ENCODE measurements at places on chromosomes 3 and 15.
A peak's percentile ranks its signal among the peaks of the same experiment; 100 is the strongest.

DNA sequence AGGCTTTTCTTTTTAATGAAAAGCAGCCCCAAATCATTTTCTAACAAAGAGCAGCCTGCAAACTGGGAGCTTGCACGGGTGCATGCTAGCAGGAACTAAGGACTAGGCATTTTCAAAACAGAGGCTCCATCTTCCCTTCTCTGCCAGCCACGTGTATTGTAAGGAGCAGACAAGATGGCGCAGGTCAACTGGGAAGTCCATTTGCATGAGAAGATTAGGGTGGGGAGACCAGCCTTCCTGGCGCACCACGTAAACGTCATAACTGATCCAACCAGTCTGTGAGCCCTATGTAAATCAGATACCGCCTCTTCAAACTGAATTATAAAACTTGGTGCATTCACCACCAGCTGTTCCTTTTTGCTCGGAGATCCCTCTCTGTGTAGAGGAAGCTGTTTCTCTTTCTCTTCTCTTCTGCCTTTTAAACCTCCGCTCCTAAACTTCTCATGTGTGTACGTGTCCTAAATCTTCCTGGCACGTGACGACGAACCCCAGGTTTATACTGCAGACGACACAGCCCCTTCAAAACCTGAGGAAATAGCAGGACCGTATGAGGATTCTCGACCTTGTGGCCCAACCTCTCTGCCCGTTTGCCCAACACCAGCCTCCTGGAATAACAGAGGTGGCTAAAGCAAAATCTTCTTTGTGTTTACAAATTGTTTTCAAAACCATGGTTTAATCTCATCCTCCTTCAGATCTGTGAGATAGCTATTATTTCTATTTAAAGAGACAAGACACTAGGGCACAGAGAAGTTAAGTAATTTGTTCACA is 26.4 kb upstream of the SLC30A4 start:
- peak; percentile 28 for DNase-seq

- DNase-seq: no peak
Measured at GRCh38 chr3:12746419-12746818, 12.6 kb downstream of the TMEM40 start.

GRCh38 chr15:89904519-89904918 is 8.2 kb downstream of the ARPIN start:
- DNase-seq: no peak

GRCh38 chr3:171643033-171643432 is 167.2 kb downstream of the PLD1 start:
- no peak for DNase-seq

- no peak for DNase-seq
Measured at GRCh38 chr15:57902155-57902554, 163.4 kb downstream of the ALDH1A2 start.

GRCh38 chr15:91291673-91292072 is 191.6 kb downstream of the SV2B start:
- DNase-seq: peak; percentile 12

GRCh38 chr3:142215106-142215505 is 10.3 kb downstream of the GK5 start:
- DNase-seq: peak; percentile 53

GRCh38 chr3:124256599-124256998 is 264.7 kb upstream of the ROPN1 start:
- no peak for DNase-seq

DNA sequence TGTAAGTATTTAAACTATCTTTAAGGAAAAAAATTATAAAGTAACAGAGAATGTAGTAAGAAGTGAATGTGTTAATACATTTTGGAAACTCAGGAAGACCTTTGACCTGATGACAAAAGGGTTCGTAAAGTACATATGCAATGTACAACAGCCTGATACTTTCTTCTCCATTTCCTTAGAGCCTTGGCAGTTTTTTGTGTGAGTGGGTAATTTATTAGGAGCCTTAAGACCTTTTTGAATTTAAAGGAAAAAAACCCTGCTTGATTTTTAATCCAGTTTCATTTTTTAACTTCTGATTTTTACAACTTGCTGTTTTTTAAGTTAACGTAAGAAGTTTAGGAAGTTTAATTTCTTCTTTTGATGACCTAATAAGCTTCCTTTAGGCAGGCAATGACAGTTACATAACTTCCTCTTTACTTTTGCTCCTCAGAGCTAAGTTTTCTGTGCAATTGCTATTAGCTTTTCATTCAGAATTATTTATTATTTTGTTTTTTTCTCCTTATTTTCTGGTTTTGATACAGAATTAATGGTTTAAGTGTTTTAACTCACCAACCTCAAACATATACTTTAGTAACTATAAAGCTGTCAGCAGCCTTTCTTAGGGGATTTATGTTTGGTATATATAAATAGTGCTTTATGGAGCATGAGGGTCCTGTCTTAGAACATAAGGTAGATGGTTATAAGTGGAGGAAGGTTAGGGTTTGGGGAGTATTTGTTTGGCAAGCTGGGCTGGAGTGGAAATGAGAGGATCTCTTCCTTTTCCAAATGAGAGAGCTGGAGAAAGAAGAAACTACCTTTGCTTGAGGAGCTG is 35.2 kb downstream of the ARMC8 start:
- no peak for DNase-seq

GRCh38 chr3:171822431-171823106 is 12.3 kb upstream of the PLD1 start:
- DNase-seq: no peak

DNA sequence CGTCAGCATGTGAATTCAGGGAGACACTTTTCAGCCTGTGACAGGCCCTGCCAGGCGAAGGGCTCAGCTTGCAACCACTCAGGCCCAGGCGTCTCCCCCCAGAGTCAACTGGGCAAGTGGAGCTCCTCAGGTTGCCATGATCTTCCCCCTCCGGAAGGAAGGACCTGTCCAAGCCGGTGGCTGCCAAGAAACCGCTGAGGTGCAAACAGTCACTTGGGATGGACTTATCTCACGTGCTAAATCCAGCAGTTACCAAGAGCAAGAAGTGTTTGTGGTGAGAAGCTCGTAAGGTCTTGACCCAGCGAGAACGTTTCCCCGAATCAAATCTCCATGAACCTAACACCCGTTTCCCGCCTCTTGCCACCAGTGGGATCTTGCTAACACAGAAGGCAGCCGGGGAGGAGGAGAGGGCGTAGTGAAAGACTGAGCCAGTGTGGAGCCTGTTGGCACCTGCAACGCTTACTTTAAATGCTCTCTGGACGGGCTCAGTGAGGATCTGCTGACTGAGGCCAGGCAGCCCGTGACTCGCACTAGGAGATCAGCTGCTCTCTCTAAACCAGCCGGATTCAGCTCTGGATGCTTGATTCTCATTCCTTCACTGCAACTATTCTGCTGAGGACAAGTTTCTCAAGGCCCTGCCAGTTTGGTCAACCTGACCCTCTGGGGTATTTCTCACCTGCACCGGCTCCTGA is 39.0 kb downstream of the IQSEC1 start:
- no peak for DNase-seq

DNA sequence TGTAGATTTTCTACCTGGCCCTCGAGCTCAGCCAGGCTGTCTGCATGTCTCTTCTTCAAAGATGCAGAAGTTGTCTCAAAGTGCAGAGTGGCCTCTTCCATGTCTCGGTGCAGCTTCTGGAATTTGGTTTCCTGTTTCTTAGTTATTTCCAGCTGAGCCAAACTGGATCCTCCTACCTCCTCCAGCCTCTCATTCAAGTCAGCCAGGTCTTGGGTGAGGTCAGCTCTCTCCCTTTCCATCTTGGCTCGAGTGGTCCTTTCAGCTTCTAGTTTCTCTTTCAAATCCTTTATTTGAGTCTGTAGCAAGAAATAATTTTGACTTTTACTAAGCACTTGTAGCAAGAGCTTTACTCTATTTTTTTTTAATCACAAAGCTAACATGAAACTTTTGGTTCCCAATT is 81.8 kb downstream of the MYH15 start:
- DNase-seq: peak; percentile 2

GRCh38 chr3:79380581-79380980 is 387.2 kb downstream of the ROBO1 start:
- DNase-seq: no peak

DNA sequence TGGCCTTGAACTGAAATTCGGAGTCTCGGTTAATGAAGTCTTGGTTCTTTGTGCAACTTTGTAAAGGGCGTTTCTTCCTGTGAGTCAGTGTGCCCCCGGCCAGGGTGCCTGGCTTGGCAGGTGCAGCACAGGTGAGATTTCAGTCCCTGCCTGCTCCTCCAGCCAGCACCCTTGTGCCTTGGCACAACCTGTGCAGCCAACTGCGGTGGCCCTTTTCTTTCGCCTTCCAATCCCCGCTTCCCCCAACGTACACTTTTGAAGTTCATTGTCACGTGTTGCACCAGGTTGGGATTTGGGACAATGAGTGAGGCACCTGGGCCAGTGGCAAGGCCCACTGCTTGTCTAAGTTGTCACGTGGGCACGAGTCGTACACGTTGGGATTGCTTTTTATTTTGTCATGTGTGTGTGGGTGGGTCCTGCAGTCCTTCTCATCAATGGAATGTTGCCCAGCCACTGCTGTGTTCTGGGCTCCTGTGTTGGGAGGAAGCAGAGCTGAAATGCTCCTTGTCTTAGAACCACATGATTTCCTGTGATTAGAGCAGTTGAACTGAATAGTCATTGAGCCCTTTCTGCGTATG is 242.9 kb upstream of the BHLHE40 start:
- no peak for DNase-seq

DNA sequence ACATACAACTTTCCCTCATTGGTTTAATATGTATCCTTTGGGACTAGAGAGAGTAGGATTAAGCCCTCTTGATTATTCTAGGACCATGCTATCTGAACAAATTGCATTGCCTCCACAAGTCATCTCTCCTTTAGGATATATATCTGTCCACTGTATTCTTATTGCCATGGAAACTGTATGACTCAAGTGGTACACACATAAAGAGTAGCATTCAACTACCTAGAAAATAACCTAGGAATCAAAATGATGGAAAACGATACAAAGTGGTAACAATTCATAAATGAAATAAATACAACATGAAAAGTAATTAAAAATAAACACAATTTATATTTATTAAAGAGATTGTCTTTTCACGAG is 212.1 kb upstream of the P2RY1 start:
- no peak for DNase-seq

GRCh38 chr3:6680119-6680806 is 180.7 kb upstream of the GRM7 start:
- no peak for DNase-seq

- DNase-seq: no peak
Measured at GRCh38 chr15:80252121-80252518, at the start of gene CTXND1. Gene CTXND1, minus strand, starts transcription at chr15:80252213. Its CDS starts 50,264 bp downstream, at chr15:80201949.

- no peak for DNase-seq
Measured at GRCh38 chr15:28017423-28017924, 81.6 kb downstream of the OCA2 start.

DNA sequence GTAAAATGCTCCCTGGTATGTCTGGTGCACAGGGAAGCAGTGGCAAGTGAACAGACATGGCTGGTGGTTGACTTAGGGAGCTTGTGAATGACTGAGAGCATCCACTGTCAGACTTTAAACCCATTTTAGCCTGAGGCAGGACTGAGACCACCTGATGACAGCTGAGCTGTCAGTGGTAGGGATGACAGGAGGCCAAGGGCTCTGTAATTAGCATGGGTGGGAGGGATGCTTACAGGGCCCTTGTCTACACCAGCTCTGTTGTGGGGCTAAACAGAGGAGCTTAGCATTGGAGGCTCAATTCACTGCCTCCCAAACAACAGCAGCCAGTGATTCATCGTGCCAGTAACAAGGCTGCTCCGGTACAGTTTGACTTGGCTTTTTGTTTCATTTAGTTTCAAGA is 169.4 kb downstream of the CHST2 start:
- no peak for DNase-seq
